Naive thymus-derived CD4-positive, alpha-beta T cell (primary cell): ENCODE measurements at places on chromosomes 11 and 22. TPM values are rescaled to one million over a fixed set of nuclear protein-coding genes. Genes with fewer than 3 reads are reported as not detected.

- peak; percentile 33 for DNase-seq
- H3K4me3 ChIP-seq: peak within 1 kb of the TSS; percentile 54
- H3K36me3 ChIP-seq: no peaks in the 10 kb centered on the region
- peaks cover 9% of the 10 kb centered on the region for H3K4me1 ChIP-seq
- H3K27ac ChIP-seq: peak within 1 kb of the TSS; percentile 31
- H3K27me3 ChIP-seq: no peaks in the 10 kb centered on the region
Observed at GRCh38 chr11:129815596-129816461, at the start of gene TMEM45B. Gene TMEM45B, plus strand, starts transcription at chr11:129815848. Its CDS starts 36,635 bp downstream, at chr11:129852483.

The RIC3 gene
- total RNA-seq: 32.7 TPM

The HSPB2 gene
- not detected for total RNA-seq

DNA sequence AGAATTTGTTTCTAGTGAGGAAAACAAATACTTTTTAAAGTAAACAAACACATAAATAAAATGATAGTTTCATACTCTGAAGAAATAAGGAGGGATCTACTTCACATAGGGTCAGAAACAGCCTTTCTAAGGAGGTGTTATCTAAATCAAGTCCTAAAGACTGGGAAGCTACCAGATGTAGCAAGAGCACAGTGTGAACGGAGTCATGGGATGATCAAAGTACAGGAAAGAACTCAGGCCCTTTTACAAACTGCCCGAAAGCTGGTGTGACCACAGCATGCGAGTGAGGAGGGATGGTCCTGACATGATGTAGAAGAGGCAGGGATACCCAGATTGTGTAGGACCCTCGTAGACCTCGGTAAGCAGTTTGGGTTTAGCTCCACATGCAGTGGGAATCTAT, 102.8 kb downstream of the ARHGAP32 start:
- no peak overlapping the region for H3K27ac ChIP-seq
- no peak for DNase-seq
- no peaks in the 10 kb centered on the region for H3K4me1 ChIP-seq
- H3K36me3 ChIP-seq: no peaks in the 10 kb centered on the region

GRCh38 chr11:1761857-1762536, 1.7 kb downstream of the CTSD start:
- no peaks in the 10 kb centered on the region for H3K36me3 ChIP-seq
- no peaks in the 10 kb centered on the region for H3K27me3 ChIP-seq
- H3K27ac ChIP-seq: peak overlapping the region; percentile 82

GRCh38 chr11:73389916-73390315, 13.7 kb downstream of the RELT start:
- no peak overlapping the region for H3K4me3 ChIP-seq
- peaks cover 19% of the 10 kb centered on the region for H3K4me1 ChIP-seq
- no peaks in the 10 kb centered on the region for H3K27me3 ChIP-seq
- DNase-seq: no peak

DNA sequence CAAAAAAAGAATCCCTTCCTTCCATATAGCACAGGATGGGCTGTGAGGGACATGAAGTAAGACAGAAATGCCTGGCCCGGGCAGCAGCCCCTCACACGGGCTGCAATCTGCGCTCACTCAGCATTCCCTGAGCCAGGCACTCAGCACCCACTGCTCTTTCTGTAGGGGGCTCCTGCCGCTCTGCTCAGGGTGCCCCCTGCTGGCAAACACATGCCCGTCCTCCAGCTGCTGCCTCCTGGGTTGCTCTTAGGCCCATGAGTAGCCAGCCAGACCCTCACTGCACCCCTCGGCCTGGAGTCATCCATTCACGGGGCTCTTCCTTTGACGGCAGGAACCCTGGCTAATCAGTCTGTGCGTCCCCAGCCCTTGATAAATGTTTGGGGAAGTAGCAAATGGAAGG, 6.9 kb downstream of the MCAT start:
- no peak overlapping the region for H3K4me3 ChIP-seq
- H3K4me1 ChIP-seq: no peaks in the 10 kb centered on the region
- H3K27me3 ChIP-seq: no peaks in the 10 kb centered on the region
- DNase-seq: no peak

DNA sequence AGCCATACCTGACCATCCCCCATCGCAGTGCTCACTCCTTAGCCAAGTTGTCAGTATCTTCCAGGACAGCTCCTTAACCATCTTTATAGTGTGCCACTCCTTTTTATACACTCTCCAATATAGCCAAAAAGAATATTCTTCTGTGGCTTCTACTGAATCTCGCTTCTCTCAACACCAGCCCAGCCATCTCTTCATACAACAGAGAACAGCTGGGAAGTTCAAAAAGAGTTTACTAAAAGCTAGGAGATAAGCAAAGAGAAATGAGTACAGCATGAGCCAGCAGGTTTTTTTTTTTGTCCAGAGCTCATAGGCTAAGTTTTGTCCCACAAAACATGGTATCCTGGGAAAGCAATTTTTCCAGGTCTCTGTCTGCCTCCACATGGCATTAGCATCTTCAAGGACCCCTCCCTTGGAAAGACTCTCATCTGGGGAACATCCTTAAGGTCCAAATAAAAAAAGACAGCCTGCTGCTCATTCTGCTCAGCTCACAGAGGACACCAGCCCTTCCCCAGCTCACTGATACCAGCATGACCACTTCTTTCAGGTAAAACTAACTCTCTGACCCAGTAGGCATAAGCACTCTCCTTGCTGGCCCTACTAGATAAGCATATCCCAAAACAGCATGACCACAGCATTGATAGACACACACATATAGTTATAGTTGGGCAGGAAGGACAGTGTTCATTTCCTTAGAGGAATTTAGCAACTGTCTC, 48.8 kb upstream of the YWHAH start:
- DNase-seq: no peak
- peaks cover 7% of the 10 kb centered on the region for H3K36me3 ChIP-seq
- H3K27me3 ChIP-seq: no peaks in the 10 kb centered on the region

- DNase-seq: no peak
- H3K27me3 ChIP-seq: no peaks in the 10 kb centered on the region
- no peaks in the 10 kb centered on the region for H3K36me3 ChIP-seq
Observed at GRCh38 chr11:5423131-5423530, 1.2 kb downstream of the OR51Q1 start.

- no peak within 1 kb of the TSS for H3K27ac ChIP-seq
- no peaks in the 10 kb centered on the region for H3K27me3 ChIP-seq
- no peaks in the 10 kb centered on the region for H3K36me3 ChIP-seq
- H3K4me3 ChIP-seq: no peak within 1 kb of the TSS
- DNase-seq: no peak
Observed at GRCh38 chr11:122115524-122116379, at the start of gene BLID. Gene BLID, minus strand, starts transcription at chr11:122116215. Its CDS starts 293 bp downstream, at chr11:122115922.

GRCh38 chr11:70699294-70700221, 301.2 kb downstream of the CTTN start:
- H3K27ac ChIP-seq: no peak overlapping the region
- no peaks in the 10 kb centered on the region for H3K36me3 ChIP-seq
- no peak for DNase-seq
- H3K4me3 ChIP-seq: no peak overlapping the region
- no peaks in the 10 kb centered on the region for H3K4me1 ChIP-seq

The SCUBE2 gene
- 0.45 TPM for total RNA-seq

GRCh38 chr11:45285930-45286632, at the start of gene SYT13:
Gene SYT13, minus strand, starts transcription at chr11:45286341. Its CDS starts 134 bp downstream, at chr11:45286207.
- no peak for DNase-seq
- H3K4me3 ChIP-seq: no peak within 1 kb of the TSS
- H3K27ac ChIP-seq: no peak within 1 kb of the TSS
- H3K36me3 ChIP-seq: no peaks in the 10 kb centered on the region
- H3K4me1 ChIP-seq: no peaks in the 10 kb centered on the region

DNA sequence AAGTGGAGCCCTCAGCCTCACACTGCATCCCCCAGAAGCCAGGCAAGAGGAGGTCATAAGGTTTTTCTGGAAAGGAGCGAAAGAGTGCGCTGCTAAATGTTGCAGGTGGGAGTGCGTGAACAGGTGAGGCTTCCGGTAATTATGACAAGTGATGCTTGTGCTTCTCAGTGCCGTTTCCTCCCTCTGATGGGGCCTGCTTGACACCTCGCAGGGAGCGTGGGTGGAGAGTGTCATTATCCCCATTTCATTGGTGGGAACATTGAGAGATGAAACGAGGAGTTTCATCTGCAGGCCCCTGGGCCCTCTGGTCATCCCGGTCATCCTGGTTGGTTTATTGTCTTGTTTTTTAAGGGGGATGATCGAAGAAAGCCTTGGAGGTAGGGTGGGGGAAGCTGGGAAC, 57.5 kb downstream of the BCR start:
- no peaks in the 10 kb centered on the region for H3K27me3 ChIP-seq
- no peak overlapping the region for H3K4me3 ChIP-seq

The ELFN2 gene
- 0.66 TPM for total RNA-seq

- H3K27ac ChIP-seq: peak within 1 kb of the TSS; percentile 59
- peaks cover 6% of the 10 kb centered on the region for H3K36me3 ChIP-seq
- DNase-seq: peak; percentile 42
- H3K4me1 ChIP-seq: no peaks in the 10 kb centered on the region
- peak within 1 kb of the TSS; percentile 68 for H3K4me3 ChIP-seq
Observed at GRCh38 chr11:65314501-65315203, at the start of gene CDC42EP2. Gene CDC42EP2, plus strand, starts transcription at chr11:65314866. Its CDS starts 6,033 bp downstream, at chr11:65320899.

The MRPL48 gene
- total RNA-seq: 23.8 TPM

GRCh38 chr22:22546490-22546889, 12.6 kb downstream of the PRAME start:
- H3K4me3 ChIP-seq: no peak overlapping the region
- no peaks in the 10 kb centered on the region for H3K27me3 ChIP-seq
- no peak for DNase-seq

DNA sequence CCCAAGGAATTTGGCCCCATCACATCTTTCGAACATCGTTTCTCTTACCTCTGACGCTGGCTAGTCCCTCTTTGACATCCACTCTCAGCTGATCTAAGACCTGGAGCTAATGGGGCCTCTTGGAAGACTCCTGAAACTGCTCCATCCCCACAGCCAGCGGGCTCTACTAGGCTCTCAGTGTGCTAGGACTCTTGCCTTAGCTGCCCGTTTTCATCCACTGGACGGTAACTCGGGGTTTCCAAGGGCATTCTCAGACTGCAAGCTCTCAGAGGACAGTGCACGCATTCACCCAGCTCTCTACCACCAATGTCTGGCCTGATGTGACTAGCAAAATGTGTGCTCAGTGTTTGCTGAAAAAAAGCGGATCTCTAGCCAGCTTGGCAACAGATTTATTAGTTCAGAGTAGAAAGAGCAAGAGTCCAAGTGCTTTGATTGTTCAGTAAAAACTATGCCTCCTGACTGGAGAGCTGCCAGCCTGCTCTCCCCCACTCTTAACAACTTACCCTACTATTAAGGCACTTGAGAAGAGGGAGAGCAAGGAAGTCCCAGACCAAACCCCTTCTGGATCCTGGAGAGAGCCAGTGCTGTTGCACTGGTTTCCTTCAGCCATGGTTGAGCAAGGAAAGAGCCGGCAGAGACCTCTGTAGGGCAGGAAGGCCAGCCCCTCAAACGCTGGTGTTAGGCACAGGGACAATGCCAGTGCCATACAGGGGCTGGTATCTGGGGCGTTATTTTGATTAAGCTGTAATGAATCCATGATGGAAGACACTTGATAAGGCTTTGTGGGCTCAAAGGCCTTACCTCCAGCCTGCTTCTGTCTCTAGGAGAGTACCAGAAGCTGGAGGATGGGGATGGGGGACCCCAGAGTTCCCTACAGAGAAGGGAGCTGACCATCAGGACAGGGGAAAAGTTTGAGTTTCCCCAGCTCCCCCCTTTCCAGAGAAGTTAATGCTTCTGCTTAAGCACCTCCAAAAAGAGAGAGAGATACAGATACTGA, 9.2 kb downstream of the RELA start:
- H3K27ac ChIP-seq: peak overlapping the region; percentile 98
- peaks cover 75% of the 10 kb centered on the region for H3K36me3 ChIP-seq
- peak overlapping the region; percentile 58 for H3K4me3 ChIP-seq

GRCh38 chr11:102191832-102192231, 81.6 kb downstream of the YAP1 start:
- H3K27ac ChIP-seq: no peak overlapping the region
- no peaks in the 10 kb centered on the region for H3K4me1 ChIP-seq
- no peaks in the 10 kb centered on the region for H3K27me3 ChIP-seq
- no peak for DNase-seq
- H3K4me3 ChIP-seq: no peak overlapping the region
